NCI-H1048 (cell line): ENCODE measurements at places on chromosomes 4 and X.

DNA sequence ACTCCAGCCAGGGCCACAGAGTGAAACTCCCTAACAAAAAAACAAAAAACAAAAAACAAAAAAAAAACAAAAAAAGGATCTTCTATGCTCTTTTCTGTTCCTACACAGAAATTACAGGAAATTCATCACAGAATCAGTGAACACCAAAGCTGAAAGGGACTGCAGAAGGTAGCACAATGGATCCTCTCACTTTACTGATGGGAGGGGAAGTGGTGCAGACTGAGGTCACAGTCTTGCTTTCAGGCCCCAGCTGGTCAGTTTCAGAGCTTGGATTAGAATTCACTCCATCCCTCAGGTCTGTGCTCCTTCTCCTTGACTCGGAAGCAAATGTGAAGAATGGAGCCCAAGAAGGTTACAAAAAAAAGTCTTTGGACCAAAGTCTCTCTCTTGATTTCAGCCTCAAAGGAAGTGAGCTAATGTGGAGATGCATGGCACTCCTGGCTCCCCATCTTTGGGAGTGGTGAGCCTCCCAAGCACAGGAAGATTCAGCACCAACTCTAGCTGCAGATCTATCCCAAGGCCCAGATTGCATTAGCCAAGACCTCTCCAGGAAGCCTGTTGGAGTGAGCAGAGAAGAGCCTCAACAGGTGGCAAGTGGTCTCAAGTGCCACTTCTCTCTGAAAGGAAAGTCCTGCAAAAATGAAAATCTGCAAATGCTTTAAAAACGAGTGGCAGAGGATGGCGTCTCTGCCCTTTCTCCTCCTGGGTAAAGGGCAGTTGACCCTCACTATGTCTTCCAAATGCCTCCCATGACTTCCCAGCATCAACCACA, 176.0 kb downstream of the MAML3 start:
- DNase-seq, result no peak

GRCh38 chrX:116282751-116283150, 112.2 kb downstream of the AGTR2 start:
- DNase-seq, result no peak

GRCh38 chr4:145189981-145190380, 9.6 kb upstream of the OTUD4 start:
- DNase-seq, result no peak

- no peak for DNase-seq
Observed at GRCh38 chr4:187416216-187416615, 579.4 kb upstream of the ZFP42 start.

DNA sequence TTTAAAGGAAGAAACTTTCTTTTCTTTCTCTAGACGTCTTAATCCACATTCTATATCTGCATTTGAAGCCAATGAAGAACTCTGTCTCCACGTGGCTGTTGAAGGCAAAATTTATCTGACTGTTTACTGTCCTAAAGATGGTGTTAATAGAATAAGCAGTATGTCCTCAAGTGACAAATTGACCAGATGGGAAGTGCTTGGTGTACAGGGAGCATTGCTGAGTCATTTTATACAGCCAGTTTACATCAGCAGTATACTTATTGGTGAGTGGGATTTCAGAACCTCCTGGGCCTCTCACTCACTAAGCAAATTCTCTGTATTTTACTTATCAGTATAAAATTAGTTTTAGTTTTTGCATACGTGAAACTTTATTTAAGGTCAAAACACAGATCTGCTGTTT, 33.7 kb downstream of the ADAD1 start:
- no peak for DNase-seq

- DNase-seq, result no peak
Observed at GRCh38 chrX:155923200-155923599, 42.1 kb downstream of the VAMP7 start.

- DNase-seq, result no peak
Observed at GRCh38 chrX:47817421-47817820, 19.3 kb upstream of the ZNF81 start.

- no peak for DNase-seq
Observed at GRCh38 chr4:189514209-189514608, 426.5 kb upstream of the FRG1 start.

GRCh38 chrX:32087663-32088062, 1015.8 kb upstream of the FTHL17 start:
- DNase-seq, result no peak
